Tibial nerve (tissue), 4 donors: ENCODE measurements at places on chromosomes 2 and 18.

DNA sequence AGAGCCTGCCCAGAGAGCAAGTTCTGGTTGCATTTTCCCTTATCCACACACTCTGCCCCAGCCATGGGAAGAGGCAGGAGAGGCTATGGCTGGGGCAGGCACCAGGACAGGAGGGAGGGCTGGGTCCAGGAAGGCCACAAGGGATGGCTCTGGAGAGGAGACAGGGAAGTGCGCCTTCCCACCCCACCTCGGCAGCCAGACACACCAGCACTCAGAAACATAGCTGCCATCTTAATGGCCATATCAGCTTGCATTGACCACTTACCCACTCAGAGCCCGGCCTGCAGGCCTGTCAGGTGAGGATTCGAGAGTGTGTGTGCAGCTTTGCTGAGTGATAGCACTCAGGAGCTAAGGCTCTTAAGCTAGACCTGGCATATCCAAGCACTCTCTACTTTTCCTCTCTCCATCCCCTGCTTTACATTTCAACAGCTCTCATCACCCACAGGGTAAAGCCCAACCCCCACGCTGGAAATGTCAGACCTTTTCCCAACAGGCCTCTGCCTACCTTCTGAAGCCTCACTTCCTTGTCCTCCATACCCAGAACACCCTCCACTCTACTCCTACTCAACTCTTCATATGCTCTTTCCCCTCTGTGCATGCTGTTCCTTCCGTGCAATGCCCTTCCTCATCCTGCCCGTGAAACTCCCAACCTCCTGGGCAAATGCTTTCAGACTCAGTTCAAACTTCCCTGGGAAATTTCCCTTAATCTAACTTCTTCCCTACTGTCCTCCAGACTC lies 147.9 kb downstream of the TNS1 start:
- DNase-seq, result no peak

GRCh38 chr18:58140387-58141325 lies 96.6 kb downstream of the NEDD4L start:
- DNase-seq, result no peak

DNA sequence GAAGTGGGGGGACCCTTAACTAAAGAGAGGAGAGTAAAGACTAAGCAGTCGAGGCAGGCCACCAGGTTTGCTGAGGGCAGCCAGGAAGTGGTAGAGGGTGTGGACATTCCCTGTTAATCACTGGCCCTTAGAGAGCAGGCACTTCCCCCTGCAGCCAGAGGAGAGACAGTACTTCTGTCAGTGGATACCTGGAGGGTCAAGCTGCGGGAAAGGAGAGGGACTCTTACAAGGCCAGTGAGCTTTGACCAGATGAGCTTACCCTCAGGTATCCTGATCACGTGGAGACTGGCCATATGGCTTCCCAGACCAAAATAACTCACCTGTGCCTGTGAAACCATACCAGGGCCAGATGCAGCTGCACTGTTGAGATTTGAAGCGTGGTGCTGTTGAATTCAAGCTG lies 28.6 kb downstream of the ITGA6 start:
- no peak for DNase-seq

DNA sequence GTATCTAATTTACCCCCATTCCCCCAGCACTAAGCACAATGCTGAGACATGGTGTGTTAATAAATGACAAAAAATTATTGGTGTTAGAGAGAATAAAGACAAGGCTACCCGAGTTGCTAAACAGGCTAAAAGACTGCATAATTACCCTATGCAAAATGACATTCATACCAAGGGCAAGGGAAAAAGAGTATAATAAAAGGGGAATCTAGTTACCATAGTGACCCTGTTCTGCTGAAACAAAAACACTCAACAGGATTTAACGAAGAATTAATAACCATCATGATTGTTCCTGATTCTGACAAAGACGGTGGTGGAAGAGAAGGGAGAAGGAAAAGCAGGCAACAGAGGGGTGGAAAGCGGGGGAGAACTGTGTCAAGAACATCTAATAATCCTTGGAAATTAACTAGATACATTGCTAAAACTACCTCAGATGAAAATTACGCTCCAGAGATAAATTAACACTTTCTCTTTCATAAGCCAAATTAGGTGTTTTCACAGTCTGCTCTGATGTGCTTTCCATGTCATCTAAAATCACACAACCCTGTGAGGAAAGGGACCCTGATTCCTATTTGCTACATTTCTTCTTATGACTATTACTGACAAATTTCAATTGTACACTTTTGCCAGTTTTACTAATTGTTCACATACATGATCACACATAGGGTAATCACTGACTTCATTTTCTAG lies 25.5 kb downstream of the TTR start:
- DNase-seq, result no peak

DNA sequence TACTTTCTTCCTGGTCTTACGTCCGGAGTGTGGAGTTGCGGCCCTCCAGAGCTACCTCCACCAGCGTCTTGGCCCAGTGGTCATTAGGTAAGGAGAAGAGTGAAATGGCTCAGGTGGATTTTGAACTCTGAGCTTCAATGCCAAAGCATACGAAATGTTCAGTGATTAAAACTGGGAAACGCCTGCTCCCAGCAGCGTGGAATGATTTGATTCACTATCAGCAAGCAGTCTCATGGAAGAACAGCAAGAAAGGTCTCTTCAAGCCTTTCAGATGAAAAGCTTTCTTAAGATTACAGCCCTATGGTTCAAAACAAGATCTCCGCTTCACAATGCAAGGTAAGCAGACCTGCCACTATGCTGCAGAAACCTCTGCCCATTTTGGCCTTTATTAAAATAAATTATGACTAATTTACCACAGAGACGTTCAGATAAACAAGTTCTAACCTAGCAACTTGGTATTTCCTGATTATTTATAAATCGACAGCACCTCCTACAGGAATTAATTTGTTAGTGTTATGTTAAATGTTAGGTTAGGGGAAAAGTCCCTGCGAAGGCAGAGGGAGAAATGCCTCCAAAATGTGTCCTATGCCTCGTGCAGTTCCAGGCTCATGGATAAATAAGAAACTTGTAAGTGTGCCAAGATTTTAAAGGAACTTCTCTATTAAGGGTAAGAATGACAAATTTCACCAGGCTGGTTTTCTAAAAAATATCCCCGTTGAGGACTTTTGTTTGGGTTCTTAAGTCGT lies 10.1 kb downstream of the SP9 start:
- no peak for DNase-seq
